ENCODE measurements at places on chromosomes 4 and X. TPM values are rescaled to one million over a fixed set of nuclear protein-coding genes. Genes with fewer than 3 reads are reported as not detected.

Gene PROM1
- total RNA-seq, result 0.56 TPM

Gene NDP
- total RNA-seq, result not detected

Gene KDR
- total RNA-seq, result 0.08 TPM

DNA sequence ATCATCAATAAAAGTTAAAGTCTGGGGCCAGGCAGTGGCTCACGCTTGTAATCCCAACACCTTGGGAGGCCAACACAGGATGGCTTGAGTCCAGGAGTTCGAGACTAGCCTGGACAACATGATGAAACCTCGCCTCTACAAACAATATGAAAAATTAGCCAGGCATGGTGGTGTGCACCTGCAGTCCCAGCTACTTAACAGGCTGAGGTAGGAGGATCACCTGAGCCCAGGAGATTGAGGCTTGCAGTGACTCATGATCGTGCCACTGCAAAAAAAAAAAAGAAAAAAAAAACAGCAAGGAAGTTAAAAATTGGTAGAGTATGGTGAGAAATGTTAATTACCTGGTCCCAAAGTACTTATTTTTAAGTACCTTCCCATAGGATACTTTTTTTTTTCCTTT is 27.5 kb downstream of the FBXW7 start:
- no peak overlapping the region for H3K27ac ChIP-seq
- peaks cover 35% of the 10 kb centered on the region for H3K4me1 ChIP-seq
- H3K36me3 ChIP-seq, result peaks cover 4% of the 10 kb centered on the region
- DNase-seq, result no peak

DNA sequence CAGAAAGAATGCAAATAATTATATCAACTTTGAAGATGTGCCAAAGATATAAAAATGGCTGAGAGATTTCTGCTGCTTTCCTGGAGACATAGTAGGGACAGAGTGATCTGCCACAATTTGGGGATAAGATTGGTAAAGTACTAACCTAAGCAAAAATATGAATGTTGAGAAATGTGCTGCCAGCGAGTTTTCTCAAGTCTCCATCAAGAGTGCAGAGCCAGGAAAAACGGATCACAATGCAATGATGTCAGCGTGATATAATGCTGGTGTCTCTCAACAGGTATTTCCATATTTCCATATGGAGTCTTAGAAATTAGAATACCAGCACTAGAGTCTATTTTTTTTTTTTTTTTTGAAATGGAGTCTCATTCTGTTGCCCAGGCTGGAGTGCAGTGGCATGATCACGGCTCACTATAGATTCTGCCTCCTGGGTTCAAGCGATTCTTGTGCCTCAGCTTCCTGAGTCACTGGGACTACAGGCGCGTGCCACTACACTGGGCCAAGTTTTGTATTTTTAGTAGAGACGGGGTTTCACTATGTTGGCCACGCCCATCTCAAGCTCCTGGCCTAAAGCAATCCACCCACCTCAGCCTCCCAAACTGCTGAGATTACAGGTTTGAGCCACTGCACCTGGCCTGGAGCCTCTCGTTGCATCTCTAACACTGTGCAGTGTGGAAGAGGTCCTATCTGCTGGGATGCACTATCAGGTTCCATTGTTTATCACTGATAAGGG is 893.5 kb downstream of the TRIML1 start:
- H3K27me3 ChIP-seq, result no peaks in the 10 kb centered on the region
- no peak for DNase-seq
- no peak overlapping the region for H3K4me3 ChIP-seq
- no peak overlapping the region for H3K27ac ChIP-seq
- H3K36me3 ChIP-seq, result no peaks in the 10 kb centered on the region

- H3K4me1 ChIP-seq, result no peaks in the 10 kb centered on the region
- no peaks in the 10 kb centered on the region for H3K36me3 ChIP-seq
- H3K4me3 ChIP-seq, result no peak overlapping the region
- DNase-seq, result no peak
These were observed 101.2 kb downstream of the SMIM20 start for GRCh38 chr4:26015133-26015651.

- H3K27ac ChIP-seq, result no peak overlapping the region
- DNase-seq, result no peak
- H3K4me3 ChIP-seq, result no peak overlapping the region
- H3K36me3 ChIP-seq, result peaks cover 2% of the 10 kb centered on the region
These were observed 223.5 kb downstream of the ZNF674 start for GRCh38 chrX:46321676-46322075.

- H3K4me1 ChIP-seq, result no peaks in the 10 kb centered on the region
- no peaks in the 10 kb centered on the region for H3K36me3 ChIP-seq
- no peak overlapping the region for H3K4me3 ChIP-seq
These were observed 81.7 kb downstream of the PDGFC start for GRCh38 chr4:156889616-156890594.

- H3K4me1 ChIP-seq, result peaks cover 8% of the 10 kb centered on the region
- no peaks in the 10 kb centered on the region for H3K36me3 ChIP-seq
- H3K27ac ChIP-seq, result no peak overlapping the region
- no peak overlapping the region for H3K4me3 ChIP-seq
- peaks cover 88% of the 10 kb centered on the region for H3K27me3 ChIP-seq
These were observed 8.0 kb downstream of the SHOX start for GRCh38 chrX:638482-639131.

GRCh38 chr4:114791976-114792375 is 193.4 kb downstream of the UGT8 start:
- H3K4me3 ChIP-seq, result no peak overlapping the region
- H3K36me3 ChIP-seq, result no peaks in the 10 kb centered on the region
- H3K27ac ChIP-seq, result no peak overlapping the region
- DNase-seq, result no peak
- H3K27me3 ChIP-seq, result no peaks in the 10 kb centered on the region

- peaks cover 15% of the 10 kb centered on the region for H3K27me3 ChIP-seq
- peaks cover 3% of the 10 kb centered on the region for H3K36me3 ChIP-seq
- H3K27ac ChIP-seq, result no peak overlapping the region
These were observed 11.6 kb downstream of the JAKMIP1 start for GRCh38 chr4:6188687-6189305.
